ENCODE measurements at places on chromosomes 3 and 15.

DNA sequence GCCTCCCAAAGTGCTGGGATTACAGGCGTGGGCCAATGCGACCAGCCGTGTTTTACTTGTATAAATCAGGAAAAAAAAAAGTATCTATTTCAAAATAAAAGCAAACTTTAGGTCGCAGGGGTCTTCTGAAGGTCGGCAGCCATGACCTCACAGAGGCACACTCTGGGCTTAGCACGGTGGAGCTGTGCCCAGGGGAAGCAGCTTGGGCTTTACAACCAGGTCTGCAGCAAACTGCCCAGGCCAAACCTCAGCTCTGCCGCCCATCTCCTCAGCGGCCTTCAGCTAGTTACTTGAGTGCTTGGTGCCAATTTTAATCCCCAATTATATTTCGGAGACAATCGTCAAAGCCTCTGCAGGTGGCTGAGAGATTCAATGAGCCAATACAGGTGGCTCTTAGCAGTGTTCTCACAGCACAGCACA, 30.1 kb downstream of the ZDHHC19 start:
- DNase-seq = no peak

DNA sequence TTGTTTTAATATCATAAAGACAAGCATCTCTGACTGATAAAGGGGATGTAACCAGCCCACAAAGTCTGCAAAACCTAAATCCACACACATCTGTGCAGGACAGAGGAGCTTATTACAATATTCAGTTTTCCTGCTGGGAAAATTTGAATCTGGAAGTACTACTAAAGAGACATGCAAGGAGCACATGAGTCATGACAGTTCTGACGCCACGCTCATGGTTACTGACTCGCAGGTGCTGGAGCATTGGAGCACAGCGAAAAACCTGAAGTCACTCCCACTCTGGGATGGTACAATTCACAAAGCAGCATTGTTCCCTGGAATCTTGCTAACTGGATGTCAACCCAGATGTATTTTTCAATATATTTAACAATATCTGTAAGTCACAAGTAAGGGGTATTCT, 7.6 kb upstream of the ISL2 start:
- no peak for DNase-seq

- no peak for DNase-seq
Measured at GRCh38 chr3:133383175-133383574, 16.7 kb upstream of the BFSP2 start.

DNA sequence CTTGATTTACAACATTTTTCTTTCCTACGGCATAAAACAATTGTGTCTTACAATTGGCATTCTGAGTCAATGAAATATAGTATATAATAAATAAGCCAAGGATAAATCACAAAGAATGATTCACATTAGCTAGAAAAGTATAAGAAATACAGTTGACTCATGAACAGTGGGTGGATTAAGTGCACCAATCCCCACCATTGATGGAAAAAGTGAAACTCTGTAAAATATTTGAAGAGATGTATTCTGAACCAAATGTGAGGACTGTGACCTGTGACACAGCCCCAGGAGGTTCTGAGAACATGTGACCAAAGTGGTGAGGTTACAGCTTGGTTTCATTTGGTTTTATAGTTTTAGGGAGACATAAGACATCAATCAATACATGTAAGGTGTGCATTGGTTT, 227.5 kb downstream of the ALCAM start:
- DNase-seq = peak; percentile 37

- DNase-seq = no peak
Measured at GRCh38 chr15:80605591-80606150, 89.4 kb upstream of the ABHD17C start.

- no peak for DNase-seq
Measured at GRCh38 chr15:87871731-87872320, 384.7 kb downstream of the NTRK3 start.

- DNase-seq = no peak
Measured at GRCh38 chr3:62548528-62549205, 175.3 kb upstream of the FEZF2 start.

DNA sequence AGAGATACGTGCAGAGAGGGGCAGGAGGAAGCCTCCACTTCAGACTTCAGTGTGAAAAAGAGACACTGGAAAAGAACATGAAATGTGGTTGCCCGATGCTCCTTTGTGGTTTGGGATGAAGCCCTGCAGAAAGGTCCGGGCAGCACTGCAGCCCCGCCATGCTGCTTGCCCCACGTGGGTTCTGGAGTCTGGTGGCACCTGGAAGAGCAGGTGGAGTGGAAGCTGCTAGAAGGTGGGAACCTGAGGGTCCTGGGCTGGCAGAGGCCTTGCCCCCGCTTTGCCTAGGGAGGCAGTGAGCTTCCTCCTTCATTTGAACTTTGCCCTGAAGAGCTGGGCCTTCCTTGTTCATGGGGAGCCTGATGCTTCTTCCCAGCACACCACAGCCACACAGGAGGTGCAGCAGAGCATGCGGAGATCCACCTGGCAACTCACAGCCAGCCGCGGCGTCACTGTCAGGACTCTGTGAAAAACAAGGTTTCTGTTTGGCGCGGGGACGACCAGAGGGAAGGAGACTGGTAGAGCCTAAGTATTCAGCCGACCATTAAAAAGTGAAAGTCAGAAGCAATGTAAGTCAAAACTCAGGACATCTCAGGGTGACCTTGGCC, 59.0 kb downstream of the APBA2 start:
- DNase-seq = no peak

- no peak for DNase-seq
Measured at GRCh38 chr3:105322570-105323273, 44.0 kb upstream of the ALCAM start.

- DNase-seq = no peak
Measured at GRCh38 chr3:63951492-63952247, 39.5 kb upstream of the SCAANT1 start.

GRCh38 chr15:73518180-73518862, 75.4 kb downstream of the REC114 start:
- DNase-seq = no peak

GRCh38 chr15:77031376-77032050, 36.6 kb downstream of the PSTPIP1 start:
- DNase-seq = peak; percentile 33

GRCh38 chr3:168186293-168186983, 90.7 kb upstream of the GOLIM4 start:
- no peak for DNase-seq

Measured in stimulated activated CD4-positive, alpha-beta T cell treated with anti-CD3 and anti-CD28 coated beads, Interleukin-1b, Interleukin-23, amount 100 ng/mL, for 48 hours (primary cell).